Suprapubic skin (tissue), 4 donors: ENCODE measurements at places on chromosomes 16 and 17.
A peak's percentile ranks its signal among the peaks of the same experiment; 100 is the strongest.

DNA sequence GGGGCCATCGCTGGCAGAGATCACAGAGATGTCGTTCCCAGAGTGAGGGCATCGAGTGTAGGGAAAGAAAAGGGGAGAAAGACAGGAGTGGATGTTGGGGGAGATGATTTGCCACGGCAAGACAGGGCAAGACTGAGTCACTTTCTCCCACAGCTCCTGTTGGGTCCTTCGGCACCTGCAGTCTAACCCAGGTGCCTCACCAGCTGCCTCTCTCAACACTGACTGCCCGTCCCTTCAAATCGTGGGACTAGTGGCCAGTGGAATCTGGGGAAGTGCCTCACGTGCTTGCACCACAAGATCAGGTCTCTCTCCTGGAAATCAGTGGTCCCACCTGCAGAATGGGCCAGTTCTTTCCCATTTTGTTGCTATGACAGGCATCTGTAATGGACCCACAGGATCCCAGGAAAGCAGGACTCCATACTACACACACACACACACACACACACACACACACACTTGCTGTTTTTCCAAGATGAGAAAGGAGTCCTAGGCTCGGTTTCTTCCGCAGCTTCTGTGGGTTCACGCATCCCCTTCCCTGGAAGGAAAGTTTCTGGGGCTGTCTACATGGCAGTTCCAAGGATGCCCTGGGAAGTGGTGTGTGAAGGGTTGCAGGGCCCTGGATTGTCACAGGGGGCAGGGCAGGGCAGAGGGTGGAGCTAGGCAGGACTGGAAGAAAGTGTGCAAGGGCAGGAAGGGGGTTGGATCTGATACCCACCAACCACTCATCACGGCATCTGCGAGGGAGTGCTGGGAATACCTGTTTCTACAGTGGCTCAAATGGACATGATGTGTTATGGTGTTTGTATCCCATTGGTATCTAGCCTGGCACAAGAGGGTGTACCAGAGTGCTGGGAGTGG is 10.2 kb upstream of the CBX8 start:
- DNase-seq = no peak

GRCh38 chr17:19264681-19265080 is 27.5 kb downstream of the EPN2 start:
- DNase-seq = no peak

GRCh38 chr17:545156-545555 is 169.5 kb downstream of the VPS53 start:
- no peak for DNase-seq

GRCh38 chr17:44334727-44335126 is 10.1 kb upstream of the SLC25A39 start:
- no peak for DNase-seq

DNA sequence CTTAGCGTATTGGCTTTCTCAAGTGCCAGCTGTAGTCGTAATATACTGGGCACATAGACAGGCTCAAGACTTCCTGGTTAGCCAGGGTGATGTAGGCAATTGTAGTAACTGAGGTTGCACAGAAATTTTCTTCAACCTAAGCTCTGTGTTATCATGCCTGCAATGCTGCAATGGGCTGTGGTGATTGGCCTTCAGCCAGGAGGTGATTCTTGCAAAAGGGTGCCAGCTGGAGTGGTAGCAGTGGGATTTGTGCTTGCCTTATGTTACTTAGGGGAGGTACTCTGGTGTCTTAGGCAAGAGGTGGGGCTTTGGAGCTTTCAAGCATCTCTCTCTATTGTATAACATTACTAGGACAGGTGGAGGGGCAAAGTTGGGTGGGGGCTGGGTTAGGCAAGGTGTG is 495.1 kb downstream of the CDH11 start:
- DNase-seq = no peak

DNA sequence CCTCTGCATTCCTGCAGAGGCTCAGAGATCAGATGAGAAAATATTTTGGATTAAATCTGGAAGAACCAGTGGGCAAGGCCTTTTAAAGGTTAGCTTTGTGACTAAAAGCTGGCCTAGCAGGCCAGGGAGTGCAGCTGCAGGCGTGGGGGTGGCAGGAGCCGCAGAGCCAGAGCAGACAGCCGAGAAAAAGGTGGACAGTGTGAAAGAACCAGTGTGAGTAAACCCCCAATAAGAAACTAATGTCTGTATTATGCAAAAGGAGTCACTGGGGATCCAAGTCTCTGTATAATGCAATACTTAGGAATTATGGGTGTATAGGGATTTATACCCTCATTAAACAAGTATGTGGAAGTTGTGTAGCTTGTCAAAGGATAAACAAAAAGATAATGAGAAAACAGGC is 21.4 kb upstream of the SPACA3 start:
- no peak for DNase-seq

DNA sequence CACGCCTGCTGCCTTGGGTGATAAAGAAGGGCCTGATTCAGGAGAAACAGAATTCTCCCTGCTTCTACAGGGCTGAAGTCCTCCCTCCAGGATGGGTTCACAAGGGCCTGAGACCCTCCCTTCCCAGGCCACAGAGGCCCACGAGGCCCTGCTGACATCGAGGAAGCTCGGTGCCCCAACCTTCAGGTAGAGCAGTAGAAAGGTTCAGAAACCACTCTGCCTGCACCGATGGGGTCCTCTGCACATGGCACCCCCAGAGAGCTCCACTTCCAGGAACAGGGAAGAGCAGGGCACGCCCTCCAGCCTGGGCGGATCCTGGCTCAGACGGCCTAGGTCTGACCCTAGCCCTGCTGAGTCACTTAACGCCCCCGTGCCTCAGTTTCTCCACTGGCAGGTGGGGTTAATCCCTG is 773 bp downstream of the CENPX start:
- no peak for DNase-seq

GRCh38 chr17:32629563-32630190 is 142.9 kb downstream of the CDK5R1 start:
- DNase-seq = no peak

- DNase-seq = no peak
These were observed 7.0 kb downstream of the DHX40 start for GRCh38 chr17:59572301-59572924.

DNA sequence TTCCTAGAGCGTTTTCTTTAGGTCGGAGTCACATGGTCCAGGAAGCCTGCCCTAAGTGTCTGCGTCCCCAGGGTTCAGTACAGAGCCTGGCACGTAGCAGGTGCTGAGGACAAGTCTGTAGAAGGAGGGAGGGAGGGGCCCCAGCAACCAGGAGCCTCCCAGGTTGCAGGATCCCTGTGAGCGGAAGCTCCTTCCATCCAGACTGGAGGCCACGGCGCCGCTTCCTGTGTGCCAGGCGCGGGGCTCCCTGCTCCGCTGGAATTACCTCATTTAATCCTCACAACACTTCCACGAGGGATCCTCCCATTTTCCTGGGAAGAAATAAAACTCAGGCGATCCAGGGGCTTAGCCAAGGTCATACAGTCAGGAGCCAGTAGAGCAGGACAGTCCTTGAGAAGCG is 22.1 kb downstream of the TRARG1 start:
- DNase-seq = no peak

- DNase-seq = no peak
These were observed at the start of gene SRL for GRCh38 chr16:4241928-4242283. TSS of gene SRL (minus strand) at chr16:4242080. CDS start at chr16:4242067, 13 bp downstream.

- DNase-seq = no peak
These were observed 58.2 kb upstream of the HAPSTR1 start for GRCh38 chr16:9033125-9033830.

- DNase-seq = peak; percentile 89
These were observed 5.8 kb upstream of the KIFC3 start for GRCh38 chr16:57807968-57808528.

GRCh38 chr16:30947859-30948666 is 805 bp upstream of the ORAI3 start:
- DNase-seq = no peak

GRCh38 chr17:59814685-59815084 is 78.1 kb downstream of the TUBD1 start:
- DNase-seq = no peak

GRCh38 chr16:6852643-6853225 is 479.9 kb upstream of the RBFOX1 start:
- no peak for DNase-seq

- no peak for DNase-seq
These were observed 57.0 kb downstream of the PITPNC1 start for GRCh38 chr17:67434061-67434525.

GRCh38 chr16:80100846-80101451 is 439.8 kb upstream of the DYNLRB2 start:
- DNase-seq = no peak

- DNase-seq = no peak
These were observed 14.8 kb downstream of the KIF18B start for GRCh38 chr17:44932787-44933097.

DNA sequence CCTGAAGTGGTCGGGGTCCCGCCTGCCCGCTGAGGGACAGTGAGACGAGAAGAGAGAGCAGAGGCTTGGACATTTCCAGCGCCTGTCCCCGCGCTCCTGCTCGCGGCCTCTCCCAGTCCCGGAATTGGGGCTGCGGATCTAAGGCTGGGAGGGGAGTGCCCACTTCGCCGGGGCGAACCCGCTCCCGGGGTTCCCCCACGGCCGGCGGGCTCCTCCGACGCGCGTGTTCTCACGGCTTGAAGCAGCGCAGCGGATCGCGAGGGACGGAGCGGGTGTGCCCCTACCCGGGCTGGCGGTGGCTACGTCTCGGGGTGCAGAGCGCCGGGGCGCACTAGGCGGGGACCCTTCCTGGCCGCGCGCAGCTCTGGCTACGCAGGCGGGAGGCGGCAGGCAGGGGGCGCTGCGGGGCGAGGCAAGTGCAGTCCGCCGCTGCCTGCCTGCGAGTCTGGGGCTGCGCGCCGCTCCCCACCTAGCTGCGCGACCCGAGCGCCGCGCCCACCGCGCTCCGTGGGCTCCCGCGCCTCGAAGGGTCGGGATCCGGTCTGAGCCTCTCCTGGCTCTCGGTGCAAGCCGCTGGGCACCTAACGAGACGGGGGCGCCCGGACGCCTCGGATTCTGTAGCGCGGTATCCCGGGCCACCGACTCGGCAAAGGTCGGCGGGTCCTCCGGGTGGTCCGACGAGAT is 1.2 kb downstream of the NGFR start:
- peak; percentile 87 for DNase-seq

DNA sequence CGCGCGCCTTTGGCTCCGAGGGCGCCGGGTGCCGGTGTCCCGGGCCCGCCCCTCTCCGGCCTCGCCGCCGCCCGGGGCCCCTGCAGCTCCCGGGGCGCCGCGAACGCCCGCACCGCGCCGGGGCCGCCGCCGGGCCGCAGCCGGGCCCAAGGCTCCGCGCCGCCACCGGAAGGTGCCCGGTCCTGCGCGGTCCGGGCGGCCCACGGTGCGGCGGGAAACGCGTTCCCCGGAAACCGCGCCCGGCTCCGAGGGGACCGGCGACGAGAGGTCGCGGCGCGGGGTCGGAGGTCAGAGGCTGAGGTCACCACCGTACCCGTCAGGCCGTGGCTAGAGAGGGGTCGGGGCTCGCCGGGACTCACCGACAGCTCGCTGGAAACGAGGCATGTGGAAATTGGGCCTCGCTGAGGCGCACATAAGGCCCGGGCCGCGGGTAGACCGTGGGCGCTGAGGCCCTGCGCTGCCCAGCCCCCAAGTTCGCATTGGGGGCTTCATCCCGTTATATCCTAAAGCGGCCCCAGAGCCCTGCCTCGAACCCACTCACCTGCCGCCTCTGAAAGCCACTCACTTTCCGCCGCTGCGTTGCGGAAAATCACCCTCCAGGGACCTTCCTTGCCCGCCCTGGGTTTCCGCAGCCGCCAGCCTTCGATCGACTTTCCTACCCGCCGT is at the start of gene DUS1L:
Gene DUS1L, minus strand, starts transcription at position 167 of the 666 bp plus-strand sequence. CDS start 745 bp downstream, outside the sequence.
- DNase-seq = no peak

DNA sequence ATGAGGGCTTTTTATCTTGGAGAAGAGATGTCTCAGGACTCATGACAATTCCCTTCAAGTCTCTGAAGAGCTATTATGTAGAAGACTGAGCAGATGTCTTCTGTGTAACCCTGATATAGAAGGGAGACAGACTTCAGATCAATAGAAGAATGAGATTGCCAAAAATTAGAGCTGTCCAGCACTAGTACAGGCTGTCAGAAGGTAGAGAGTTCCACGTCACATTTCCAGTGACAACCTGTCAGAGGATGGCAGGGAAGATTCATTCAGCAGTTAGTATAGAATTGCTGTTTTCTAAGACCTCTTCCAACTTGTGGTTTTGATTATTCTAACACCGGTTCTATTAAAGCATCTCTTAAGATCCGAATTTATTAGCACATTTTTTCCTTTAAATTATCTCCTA is 520.6 kb downstream of the RBFOX1 start:
- no peak for DNase-seq

DNA sequence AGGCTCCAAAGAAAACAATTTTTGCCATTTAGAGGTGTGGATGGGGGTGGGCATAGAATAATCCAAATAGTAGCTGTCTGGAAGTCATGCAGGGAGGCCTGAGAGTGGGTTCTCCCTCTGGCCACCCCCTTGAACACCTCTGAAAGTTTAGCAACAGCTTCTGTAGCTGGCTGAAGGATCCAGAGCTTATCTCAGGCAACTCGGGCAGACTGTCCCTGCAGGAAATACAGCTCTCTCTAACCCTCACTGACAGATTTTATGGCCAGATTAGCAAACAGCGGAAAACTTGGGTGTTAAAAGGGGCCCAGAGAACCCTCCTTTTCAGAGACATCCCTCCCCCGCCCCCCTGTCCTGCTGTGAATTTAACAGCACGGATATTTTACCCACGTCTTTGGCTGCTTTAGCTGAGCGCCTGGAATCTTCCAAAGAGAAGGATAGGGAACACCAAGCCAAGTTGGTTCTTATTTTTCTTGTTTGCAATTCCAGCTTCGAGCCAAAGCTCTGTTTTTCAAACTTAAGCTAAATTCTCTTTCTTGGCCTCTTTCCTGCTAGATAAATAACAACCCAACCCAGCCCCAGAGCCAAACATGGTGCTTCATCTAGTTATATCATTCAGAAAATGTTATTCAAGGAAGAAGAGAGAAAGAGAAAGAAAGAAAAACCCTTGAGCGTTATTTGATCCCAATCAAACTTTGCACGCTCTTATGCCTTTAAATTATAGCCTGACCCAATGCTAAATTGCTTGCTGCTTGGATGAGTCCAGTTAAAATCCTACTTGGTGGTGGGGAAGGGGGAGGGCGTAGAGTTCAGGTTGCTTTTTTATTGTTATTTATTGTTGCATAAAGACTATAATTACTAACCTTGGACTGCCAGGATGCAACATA is 2.3 kb upstream of the HOXB2 start:
- no peak for DNase-seq

DNA sequence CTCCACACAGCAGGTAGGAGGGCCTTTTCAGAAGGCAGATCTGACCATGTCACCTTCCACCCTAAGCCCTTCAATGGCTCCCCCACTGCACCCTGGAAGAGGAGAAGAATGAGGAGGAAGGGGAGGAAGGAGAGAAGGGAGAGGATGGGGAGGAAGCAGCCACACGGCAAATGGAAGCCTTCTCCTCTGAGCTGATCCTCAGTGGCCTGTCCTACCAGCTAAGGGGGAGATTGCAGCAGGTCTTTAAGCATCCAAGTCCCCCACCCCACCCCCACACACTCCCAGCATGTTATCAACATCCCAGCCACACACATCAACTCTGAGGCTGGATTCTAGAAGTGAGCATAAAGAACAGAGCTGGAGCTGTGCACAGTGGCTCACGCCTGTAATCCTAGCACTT is 46.2 kb upstream of the RBFOX3 start:
- no peak for DNase-seq
